ENCODE measurements at places on chromosomes 12 and 14.

GRCh38 chr14:104697317-104697703, 7.9 kb downstream of the INF2 start:
- no peak for DNase-seq

GRCh38 chr14:101005447-101005846, 101.9 kb upstream of the RTL1 start:
- DNase-seq = no peak

- no peak for DNase-seq
Measured at GRCh38 chr12:3243376-3244084, 166.4 kb downstream of the TSPAN9 start.

DNA sequence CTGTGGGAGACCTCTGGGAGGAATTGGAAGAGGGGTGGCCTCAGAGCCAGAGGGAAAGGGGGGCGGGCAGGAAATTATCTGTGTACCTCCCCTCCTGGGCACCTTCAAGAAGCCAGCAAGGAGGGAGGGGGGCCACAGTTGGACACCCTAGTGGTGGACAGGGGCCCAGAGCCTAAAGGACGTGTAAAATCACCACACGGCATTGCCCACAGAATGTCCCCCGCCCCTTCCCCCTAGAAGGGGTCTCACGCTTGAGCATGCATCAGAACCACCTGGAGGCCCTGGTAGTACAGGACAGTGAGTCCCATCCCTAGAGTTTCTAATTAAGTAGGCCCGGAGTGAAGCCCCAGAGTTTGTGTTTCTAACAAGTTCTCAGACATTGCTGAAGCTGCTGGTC, 8.2 kb downstream of the ENDOU start:
- DNase-seq = no peak

GRCh38 chr12:52903855-52904508, 894 bp downstream of the KRT8 start:
- no peak for DNase-seq

GRCh38 chr12:65827827-65828231, 3.5 kb downstream of the HMGA2 start:
- no peak for DNase-seq

Measured in NCI-H446 treated with DMSO at 0.1 percent for 48 hours (cell line).